ENCODE measurements at places on chromosomes 5 and 9.

DNA sequence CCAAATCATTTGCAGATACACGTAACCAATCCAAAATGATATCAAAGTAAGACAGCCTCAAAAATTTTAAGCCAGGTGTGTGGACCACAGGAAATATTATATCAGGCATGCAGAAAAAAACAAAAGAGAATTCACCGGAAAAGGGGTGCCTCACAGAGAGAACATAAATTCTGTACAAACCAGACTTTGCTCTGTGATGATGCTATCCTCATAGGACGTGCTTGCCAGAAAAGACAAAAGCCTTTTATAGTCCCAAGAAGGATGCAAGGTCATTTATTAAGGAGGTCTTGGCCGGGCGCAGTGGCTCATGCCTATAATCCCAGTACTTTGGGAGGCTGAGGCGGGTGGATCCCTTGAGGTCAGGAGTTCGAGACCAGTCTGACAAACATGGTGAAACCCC, 16.8 kb upstream of the ATP6V1G1 start:
- DNase-seq = no peak

DNA sequence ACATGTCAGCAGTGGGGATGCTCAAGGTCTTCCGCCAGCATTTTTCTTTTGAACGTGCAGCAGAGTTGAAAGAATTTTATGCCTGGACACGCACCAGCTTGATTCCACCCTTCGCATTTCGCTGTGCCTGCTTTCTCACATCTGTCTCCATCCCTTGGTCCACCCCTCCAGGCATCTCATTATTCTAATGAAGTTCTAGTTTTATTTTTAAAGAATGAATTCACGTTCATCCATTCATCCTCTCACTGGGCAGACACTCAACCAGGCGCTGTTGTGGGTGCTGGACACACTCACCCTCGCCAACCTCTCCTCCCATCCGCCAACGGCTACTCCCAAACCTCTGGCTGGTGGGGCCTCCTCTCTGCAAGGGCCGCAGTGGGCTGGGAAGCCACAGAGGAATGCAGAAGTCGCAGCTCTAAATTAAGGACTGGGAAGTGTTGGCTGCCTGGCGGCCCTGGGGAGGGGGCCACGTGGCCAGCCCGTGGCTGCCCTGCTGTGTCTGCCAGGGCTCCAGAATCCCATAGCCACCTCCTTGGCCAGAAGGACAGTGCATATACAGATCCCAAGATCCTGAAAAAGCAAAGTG, 6.7 kb downstream of the SUSD3 start:
- DNase-seq = no peak

DNA sequence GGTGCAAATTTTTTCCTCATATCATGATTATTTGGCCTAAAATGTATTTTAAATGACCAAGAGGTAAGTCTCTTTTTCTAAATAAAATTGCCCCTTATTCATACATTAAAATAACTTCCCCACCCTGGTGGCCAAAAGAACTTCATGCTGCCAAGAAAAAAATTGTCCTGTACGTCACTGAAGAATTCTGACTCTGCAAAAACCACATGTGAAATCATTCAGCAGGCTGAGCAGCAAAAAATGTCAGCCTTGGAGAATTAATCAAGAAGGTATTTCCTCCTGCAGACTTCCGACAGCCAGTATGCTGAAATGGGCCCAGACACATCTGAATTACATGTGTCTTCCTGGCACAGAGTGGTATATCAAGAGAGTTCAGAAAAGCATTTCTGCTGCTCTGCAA, 94.6 kb upstream of the HMHB1 start:
- no peak for DNase-seq

DNA sequence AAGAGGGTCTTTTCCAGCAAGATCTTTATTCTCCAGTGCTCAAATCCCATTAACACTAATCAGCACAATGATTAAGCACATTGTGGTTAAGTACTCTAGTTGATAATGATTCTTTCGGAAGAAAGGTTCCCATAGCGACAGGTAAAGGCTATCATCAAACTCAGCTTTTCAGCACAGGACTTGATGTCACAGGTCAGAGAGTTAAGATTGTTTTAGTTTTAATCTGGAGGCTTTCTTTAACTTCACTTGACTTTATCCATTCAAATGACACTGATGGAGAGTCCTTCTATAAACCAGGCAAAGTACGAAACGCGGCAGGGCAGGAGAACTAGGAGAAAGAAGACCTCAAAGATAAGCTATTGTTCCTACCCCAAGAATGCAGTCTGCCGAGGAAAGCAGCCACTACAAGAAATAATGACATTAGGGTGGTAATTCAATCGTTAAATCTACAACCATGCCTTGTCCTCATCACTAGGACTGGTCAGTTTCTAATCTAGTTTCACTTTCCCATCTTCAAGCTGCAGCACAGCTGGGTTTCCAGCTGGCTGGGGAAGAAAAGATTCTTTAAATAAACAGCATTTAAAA, 4.6 kb downstream of the NRG2 start:
- no peak for DNase-seq

DNA sequence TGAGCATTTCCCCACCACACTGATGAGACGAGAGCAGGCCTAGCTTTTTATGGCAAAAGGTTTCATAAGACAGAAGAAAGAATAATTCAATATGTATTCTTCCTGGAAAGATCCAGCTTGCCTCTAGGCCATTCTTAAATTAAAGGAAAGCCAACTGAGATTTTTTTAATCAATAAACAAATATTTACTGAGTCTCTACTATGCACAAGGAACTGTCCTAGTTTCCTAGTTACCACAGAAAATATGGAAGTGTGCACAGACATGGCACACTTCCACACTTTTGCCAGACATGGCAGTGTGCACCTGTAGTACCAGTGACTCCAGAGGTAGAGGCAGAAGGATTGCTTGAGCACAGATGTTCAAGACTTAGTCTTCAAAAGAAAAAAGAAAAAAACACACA, 281.0 kb downstream of the CETN3 start:
- DNase-seq = no peak

GRCh38 chr9:91275655-91276054, 86.1 kb downstream of the AUH start:
- no peak for DNase-seq

GRCh38 chr5:65482736-65483545, 1.2 kb upstream of the ADAMTS6 start:
- peak; percentile 34 for DNase-seq

GRCh38 chr5:175629261-175629660, 28.6 kb upstream of the HRH2 start:
- DNase-seq = no peak

DNA sequence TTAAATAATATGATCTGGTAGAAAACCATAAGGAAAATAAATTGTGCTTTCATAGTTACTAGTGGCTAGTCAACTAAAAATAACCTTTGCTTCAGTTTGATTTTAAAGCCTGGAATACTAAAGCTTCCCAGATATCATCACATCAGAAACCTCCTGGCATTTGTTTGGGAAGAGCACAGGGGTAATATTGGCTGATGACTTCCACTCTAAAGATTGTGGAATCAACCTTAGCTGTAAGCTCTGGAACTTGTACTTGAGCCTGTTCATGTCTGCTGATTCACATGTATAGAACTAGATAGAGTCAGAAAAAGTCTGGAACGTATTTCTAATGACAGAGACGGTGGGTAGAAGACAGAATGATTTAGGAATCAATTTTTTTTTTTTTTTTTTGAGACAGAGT, 345.0 kb downstream of the CWC27 start:
- DNase-seq = no peak

DNA sequence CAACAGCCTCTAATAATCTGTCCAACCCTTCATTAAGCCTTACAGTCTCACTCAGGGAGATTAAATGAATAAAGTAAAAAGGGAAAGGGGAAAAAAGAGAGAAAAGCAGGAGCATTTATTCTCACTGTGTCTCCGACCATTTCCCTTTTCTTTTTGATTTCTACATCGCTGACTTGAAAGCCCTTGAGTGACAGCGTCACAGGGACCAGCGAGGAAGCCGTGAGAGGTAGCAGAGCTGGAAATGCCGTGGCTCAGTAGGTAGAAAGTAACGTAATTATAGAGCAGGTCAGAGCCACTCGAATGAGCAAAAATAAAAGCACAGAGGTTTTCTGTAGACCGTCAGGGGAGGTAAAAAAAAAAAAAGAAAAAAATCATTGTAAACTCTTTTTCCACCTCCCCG, 52.4 kb downstream of the ASS1 start:
- no peak for DNase-seq

DNA sequence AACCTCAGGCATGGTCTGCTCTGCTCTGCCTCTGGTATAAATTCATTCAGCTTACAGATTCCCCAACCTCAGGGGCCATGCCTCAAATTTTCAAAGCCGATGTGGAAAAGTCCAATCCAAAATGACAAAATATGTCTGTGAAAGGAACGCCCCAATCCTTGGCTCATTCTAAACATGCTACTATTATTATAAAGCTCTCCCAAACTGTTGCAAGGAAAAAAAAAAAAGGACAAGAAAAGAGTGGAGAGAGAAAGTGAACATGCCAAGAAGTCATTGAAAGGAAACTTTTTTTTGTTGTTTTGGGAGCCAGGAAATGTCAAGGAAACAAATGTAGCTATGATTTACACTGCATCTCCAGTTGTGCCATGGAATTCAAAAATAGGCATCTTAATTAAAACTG, 3.8 kb downstream of the COL23A1 start:
- no peak for DNase-seq

- no peak for DNase-seq
Observed at GRCh38 chr9:92722386-92723298, 42.0 kb downstream of the BICD2 start.

- DNase-seq = no peak
Observed at GRCh38 chr5:119330367-119331183, 25.2 kb upstream of the TNFAIP8 start.

GRCh38 chr5:171268700-171269620, 40.1 kb upstream of the TLX3 start:
- DNase-seq = no peak

DNA sequence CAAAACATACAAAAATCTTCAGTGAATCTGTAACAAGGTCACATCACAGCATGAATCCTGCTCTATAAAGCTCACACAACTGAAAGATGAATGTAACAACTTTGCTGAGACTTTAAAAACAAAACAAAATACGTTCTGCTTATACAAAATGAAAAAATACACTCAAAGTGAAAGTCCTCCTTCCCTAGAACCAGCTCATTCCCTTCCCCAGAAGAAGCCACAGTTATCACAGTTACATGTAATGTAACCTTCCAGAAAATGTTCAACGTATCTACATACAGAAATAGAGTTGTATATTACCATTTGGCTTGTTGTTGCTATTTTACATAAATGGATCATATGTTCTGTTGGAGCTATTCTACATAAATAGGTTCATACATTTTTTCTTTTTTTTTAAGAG, 2.6 kb downstream of the AUH start:
- DNase-seq = no peak

DNA sequence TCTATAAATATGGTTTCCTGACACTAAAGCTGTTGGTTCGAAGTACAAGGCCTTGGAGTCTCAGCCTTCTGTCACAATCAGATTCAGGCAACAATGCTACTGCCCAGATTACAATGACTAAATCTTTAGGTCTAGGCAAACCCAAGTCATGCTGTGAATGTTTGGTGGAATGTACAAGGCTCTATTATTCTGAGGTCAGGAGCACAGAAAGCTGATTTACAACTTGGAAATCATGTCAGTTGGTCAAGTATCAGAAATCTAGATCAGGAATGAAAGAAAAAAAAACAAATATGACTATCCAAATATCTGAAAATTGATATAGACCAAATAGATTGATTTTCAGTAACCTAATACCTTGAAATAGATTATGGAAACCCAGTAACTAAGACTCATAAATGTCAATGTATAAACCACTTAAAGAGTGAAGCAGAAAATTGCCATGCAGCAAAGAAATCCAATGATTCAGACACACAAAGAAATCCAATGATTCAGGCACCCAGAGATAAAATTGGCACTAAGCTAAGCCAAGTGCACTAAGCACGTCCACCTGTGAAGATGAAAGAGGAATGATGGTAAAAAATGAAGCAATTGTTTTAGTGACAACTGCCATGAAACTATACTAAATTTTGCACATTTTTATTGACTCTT, 588.0 kb upstream of the TUSC1 start:
- no peak for DNase-seq

DNA sequence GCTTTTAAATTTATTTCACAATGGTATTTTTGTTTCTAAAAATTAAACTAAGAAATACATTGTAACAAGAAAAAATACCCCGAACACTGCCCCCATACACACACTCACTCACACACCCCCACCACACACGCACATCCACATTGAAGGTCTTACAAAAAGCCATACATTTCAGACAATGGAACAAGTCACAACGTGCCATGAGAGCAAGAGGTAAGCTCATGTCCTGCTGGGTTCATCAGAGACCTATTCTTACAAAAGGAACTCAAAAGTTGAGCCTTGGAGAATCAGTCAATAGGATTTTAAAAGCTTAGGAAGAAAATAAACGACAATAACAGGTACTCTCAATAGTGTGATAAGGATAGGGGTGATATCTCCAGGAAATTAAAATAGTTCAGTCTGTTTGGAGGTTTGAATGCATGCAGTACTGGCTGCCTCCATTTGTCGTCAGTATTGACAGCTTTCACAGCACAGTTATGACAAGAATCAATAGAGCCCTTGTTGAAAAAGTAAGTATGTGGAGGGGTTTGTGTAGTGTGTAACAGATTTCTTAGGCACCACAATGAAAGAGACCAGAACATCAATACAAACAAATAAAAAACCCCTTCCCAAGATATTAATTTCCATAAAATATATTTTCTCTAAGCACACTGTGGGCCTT, 1826.2 kb upstream of the CDH6 start:
- no peak for DNase-seq

- DNase-seq = no peak
Observed at GRCh38 chr9:121268851-121269641, 1.1 kb downstream of the GSN start.

Measured in iPS-NIHi11 (cell line).